ENCODE measurements at places on chromosomes 11 and 22. TPM values are rescaled to one million over a fixed set of nuclear protein-coding genes. Genes with fewer than 3 reads are reported as not detected.

Gene GAL
- total RNA-seq: 0.20 TPM

Gene SNAP29
- 5.2 TPM for total RNA-seq

Gene FGF4
- total RNA-seq: not detected

Gene RASD2
- total RNA-seq: not detected

Gene PRR33
- total RNA-seq: not detected

Gene MB
- total RNA-seq: not detected

Gene MUS81
- 27.7 TPM for total RNA-seq

Gene AGBL2
- total RNA-seq: 0.20 TPM

Gene FXYD2
- 0.22 TPM for total RNA-seq

Gene LRRC10B
- total RNA-seq: not detected

Gene PTPRCAP
- total RNA-seq: not detected

Gene MIOX
- not detected for total RNA-seq

Gene ELMOD1
- 0.65 TPM for total RNA-seq

Gene MMP7
- total RNA-seq: 10.0 TPM

Gene TMEM138
- 8.5 TPM for total RNA-seq

Gene MUC5AC
- total RNA-seq: not detected

Gene BDNF
- 0.22 TPM for total RNA-seq

Gene PRR5L
- 3.0 TPM for total RNA-seq

Gene PPME1
- 18.3 TPM for total RNA-seq

Gene MMP27
- not detected for total RNA-seq

Gene UCP3
- total RNA-seq: 0.22 TPM

Gene TMEM151A
- total RNA-seq: not detected

Gene GSTT2B
- total RNA-seq: 4.0 TPM

Gene FAM76B
- total RNA-seq: 13.1 TPM
